Calu3 (cell line): ENCODE measurements at places on chromosomes 7 and 10. TPM values are rescaled to one million over a fixed set of nuclear protein-coding genes. Genes with fewer than 3 reads are reported as not detected.

GRCh38 chr7:40659231-40659630 is 524.4 kb downstream of the SUGCT start:
- no peak for DNase-seq

DNA sequence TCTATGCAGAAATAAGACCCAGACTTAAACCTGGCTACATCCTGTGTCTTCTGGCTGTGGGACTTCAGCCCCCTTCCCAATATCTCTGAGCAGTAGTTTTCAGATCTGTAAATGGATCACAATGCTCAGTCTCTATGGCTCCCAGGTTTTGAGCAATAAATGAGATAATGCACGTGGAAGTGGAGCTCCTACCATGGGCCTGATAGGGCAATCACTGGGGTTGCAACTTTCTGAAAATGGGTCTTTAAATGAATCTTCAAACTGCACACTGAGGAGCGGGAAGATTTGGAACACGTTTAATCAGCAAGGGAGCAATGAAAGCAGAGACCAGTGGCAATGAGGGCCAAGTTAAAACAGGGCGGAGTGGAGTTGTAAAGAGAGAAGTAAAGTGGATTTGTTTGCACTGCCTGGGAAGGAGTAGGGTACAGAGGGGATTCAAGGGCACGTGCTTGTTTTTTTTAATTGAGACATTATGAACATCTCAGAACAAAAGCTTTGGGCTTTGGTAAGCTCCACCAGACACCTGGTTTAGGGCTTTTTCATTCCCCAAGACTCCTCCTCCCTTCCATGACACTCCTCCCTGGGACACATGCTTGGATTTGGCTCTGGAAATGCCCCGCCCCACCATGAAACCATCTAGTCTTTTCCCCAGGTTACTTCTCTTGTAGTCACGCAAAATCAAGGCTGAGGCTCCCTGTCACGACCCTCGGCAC is 42.7 kb downstream of the PAPSS2 start:
- no peak for DNase-seq

DNA sequence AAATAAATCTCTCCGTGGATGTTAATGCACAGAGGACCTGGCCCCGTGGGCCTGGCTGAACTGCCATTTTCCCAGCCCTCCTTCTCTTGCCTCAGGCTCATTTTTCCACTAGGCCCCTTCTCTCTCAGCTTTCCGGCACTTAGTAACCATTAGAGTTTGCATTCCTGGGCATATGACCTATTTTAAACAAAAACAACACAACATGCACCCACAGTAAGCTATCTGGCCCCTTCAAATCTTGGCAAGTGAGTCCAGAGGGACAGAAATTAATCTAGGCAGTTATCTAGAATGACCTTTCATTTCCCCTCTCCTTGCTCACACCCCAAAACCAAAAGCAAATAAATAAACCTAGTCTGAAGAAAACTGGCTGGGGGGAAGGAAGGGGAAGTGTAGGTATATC is 11.7 kb downstream of the FBXW4 start:
- no peak for DNase-seq

GRCh38 chr7:117127585-117128168 is 174.4 kb downstream of the ST7 start:
- DNase-seq = peak; percentile 47

DNA sequence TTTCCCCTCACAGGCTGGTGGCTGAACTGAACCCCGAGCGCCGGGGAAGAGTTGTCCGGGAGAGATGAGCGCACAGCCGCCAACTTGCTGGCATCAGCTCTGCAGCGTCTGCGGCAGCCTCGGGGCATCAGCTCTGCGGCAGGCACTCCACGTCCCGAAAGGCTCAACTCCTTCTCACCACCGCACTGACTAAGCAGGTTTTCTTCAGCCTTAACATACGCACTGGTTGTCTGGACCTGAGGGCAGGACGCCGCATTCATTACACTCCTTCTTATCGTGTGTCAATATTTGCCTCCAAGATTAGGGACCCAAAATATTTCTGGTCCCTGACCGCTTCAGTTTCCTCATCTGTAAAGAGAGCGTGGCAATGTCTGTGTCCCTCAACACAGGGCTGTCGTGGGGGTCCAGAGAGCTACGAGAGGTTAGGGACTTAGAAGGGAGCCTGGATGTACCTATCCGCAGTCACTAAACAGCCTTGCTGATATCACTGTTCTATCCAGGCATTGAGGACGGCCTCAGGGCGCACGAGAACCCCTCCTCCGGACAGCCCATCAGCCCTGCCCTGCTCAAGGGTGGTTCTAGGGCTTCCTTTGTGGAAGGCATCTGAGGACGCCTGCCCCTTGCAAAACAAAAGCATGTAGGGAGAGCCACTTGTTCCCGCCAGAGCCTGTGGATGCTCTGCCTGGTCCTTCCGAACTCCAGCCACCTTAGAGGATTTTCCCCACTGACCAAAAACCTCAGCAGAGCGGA is 42.8 kb upstream of the FIGNL1 start:
- no peak for DNase-seq

DNA sequence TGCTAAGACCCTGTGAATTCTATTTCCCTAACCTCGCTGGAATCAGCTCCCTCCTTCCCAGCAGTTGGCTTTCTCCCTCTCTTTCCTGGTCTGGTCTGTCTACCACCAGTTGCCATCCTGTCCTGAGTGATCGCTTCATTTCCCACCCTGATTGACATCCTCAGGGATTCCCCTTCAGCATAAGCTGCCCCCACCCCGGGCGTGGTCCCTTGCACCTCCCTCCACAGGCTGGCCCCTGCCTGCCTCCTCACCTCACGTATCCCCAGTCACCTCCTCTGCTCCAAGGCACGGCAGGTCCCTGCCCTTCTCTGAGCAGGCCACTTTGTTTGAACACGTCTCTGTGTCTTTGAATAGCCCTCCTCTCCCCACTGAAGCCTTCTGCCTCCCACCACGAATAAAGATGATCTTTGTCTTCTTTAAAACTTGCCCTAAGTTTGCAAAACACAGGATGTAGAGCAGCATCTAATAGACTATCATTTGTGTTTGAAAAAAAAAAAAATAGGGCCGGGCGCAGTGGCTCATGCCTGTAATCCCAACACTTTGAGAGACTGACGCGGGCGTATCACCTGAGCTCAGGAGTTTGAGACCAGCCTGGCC is 233.5 kb downstream of the CUX1 start:
- no peak for DNase-seq

- no peak for DNase-seq
Observed at GRCh38 chr7:5700391-5700985, 81.0 kb downstream of the RNF216 start.

- DNase-seq = peak; percentile 93
Observed at GRCh38 chr10:69685802-69686585, 55.9 kb downstream of the FAM241B start.

GRCh38 chr7:135234727-135235126 is 1.1 kb downstream of the STRA8 start:
- DNase-seq = no peak

DNA sequence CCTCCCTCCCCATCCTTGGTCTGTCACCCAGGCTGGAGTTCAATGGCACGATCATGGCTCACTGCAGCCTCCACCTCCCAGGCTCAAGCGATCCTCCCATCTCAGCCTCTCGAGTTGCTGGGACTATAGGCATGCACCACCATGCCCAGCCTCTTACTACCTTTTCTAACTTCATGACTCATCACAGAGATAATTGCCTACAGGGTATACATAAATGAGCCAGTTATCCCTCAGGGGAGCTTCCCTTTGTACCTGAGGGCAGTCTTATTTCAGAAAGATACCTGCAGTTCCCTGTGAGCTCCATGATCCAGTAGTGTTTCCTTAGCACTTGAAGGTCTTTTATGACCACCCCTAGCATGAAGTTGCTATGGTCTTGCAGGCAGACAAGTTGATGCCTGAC is 94.2 kb upstream of the DNAJC1 start:
- DNase-seq = no peak

GRCh38 chr7:50446542-50446960 is 3.6 kb downstream of the FIGNL1 start:
- peak; percentile 82 for DNase-seq

GRCh38 chr7:22542669-22543068 is 42.7 kb upstream of the STEAP1B start:
- no peak for DNase-seq

- no peak for DNase-seq
Observed at GRCh38 chr7:15571301-15571878, 9.6 kb upstream of the AGMO start.

DNA sequence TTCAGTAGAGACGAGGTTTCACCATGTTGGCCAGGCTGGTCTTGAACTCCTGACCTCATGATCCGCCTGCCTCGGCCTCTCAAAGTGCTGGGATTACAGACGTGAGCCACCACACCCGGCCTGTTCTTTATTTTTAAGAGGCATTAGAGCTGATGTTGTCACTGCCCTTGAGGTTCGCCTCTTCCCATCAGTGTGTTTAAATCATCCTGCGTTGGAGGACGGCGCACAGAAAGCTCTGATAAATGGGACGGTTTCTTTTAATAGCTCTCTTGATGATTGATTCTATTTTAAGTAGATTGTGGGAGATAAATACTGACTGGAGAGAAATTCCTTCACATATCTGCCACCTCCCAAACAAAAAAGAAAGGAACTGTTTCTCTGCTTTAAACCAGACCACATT is 29.0 kb downstream of the UPP1 start:
- no peak for DNase-seq

DNA sequence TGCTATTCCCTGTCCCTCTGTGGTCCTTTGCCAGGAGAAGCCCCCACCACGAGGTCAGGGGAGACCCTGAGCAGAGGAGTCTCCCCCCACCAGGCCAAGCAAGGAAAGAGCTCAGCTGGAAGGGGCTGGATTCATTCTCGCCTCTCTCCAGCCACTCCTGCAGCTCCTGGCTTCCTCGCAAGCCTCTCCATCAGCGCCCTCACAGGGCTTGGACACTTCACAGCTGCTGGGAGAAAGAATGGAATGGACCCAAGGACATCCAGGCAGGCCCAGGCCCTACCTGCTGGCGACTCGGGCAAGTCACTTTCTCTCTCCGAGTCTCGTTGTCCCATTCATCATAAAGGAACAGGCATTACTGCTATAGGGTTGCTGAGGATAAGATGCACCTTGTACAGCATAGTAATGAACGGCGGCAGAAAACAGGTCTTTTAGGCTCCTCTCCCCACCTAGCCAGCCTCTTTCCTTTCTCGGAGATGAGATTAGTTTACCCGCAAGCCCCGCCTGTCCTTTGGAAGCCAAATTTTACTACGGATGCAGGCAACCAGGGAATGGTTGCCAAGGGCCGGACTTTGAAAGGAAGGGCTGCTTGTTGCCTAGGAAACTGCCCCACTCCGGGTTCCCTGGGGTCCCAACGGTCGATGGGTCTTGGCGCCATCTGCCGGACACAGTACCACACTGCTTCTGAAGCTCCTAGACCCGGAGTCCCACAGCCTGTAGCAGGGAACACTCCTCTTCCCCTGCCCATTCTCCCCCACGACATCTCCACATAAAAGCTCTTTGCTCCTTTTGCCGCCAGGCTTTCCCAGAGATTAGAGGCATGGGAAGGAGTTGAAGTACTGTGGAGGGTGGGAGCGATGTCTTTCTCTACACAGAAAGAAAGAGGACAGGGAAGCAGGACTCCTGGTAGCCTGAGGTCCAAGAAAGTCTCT is 22.3 kb downstream of the IMPDH1 start:
- peak; percentile 80 for DNase-seq

GRCh38 chr10:19347621-19348020 is 299.0 kb downstream of the MALRD1 start:
- no peak for DNase-seq

- no peak for DNase-seq
Observed at GRCh38 chr7:133797818-133798520, 329.2 kb upstream of the LRGUK start.

GRCh38 chr10:13527864-13528122 is 1.0 kb downstream of the BEND7 start:
- DNase-seq = no peak

DNA sequence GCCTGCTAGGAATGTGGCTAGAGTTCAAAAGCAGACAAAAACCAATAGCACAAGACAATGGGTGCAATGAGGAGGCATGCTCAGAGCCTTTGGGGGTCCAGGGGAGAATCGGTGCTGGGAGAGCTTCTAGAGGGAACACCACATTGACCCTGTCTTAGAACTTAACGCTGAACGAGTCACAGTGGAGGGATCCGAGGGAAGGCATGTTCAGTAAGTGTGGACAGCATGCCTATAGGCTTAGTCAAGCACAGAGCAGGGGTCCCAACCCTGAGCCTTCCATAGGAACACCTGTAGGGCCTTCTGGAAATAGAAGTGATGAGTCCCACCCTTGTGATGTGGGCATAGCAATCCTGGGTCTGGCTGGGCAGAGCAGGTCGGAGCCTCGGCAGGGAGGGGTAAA is 148.7 kb downstream of the PKD1L1 start:
- no peak for DNase-seq

DNA sequence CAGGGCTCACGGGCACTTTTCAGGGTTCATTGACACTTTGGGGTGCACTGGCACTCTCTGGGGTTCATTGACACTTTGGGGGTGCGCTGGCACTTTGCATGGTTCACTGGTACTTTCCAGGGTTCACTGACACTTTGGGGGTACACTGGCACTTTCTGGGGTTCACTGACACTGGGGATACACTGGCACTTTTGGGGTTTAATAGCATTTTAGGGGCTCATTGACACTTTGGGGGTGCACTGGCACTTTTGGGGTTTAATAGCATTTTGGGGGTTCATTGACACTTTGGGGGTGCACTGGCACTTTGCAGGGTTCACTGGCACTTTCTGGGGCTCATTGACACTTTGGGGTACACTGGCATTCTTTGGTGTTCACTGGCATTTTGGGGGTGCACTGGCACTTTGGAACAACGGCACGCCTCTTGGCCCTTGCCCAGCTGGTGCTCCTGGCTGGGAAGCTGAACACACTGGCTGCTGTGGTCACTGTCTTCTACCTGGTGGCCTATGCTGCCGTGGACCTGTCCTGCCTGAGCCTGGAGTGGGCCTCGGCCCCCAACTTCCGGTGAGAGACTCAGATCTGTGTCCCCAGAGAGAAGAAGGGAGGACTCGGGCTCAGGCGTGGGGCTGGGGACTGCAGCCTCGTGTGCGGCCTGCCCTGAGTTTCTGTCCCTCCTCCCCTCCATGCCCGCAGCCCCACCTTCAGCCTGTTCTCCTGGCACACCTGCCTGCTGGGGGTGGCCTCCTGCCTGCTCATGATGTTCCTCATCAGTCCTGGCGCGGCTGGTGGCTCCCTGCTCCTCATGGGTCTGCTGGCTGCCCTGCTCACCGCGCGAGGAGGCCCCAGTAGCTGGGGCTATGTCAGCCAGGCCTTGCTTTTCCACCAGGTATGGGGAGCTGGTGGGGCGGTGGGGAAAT is 6.2 kb upstream of the TRIP6 start:
- no peak for DNase-seq

- no peak for DNase-seq
Observed at GRCh38 chr7:134587750-134588149, 38.8 kb downstream of the AKR1B15 start.

The CUBN gene
- 0.27 and 0.92 TPM in 2 replicates for total RNA-seq

The CYP3A4 gene
- total RNA-seq = 0.15 TPM in 1 of 2 replicates, not detected in the other

The ANXA8L1 gene
- total RNA-seq = 0.56 and 0.57 TPM in 2 replicates

The WDFY4 gene
- total RNA-seq = not detected in 2 replicates

The PRLHR gene
- not detected in 2 replicates for total RNA-seq

The GPR37 gene
- 7.5 and 7.9 TPM in 2 replicates for total RNA-seq
